Articular chondrocyte of knee joint (primary cell): ENCODE measurements at places on chromosomes 11 and 22. TPM values are rescaled to one million over a fixed set of nuclear protein-coding genes. Genes with fewer than 3 reads are reported as not detected.

The NPAS4 gene
- under 0.01 TPM in 1 of 2 replicates, not detected in the other for total RNA-seq

The DEPDC7 gene
- 15.5 and 20.8 TPM in 2 replicates for total RNA-seq

The KRTAP5-11 gene
- not detected in 2 replicates for total RNA-seq

The TRIM49D2 gene
- total RNA-seq = not detected in 2 replicates

The OR56A1 gene
- not detected in 2 replicates for total RNA-seq

The CNGA4 gene
- total RNA-seq = 0.13 TPM in 1 of 2 replicates, not detected in the other

The TTC28 gene
- total RNA-seq = 56.3 TPM in 2 replicates

The EFCAB6 gene
- total RNA-seq = 5.9 and 8.2 TPM in 2 replicates

The GRM5 gene
- not detected in 2 replicates for total RNA-seq

The ZNF215 gene
- 3.4 and 3.9 TPM in 2 replicates for total RNA-seq

The CTR9 gene
- total RNA-seq = 41.4 and 45.7 TPM in 2 replicates

The MRGPRX4 gene
- not detected in 2 replicates for total RNA-seq
